ENCODE measurements at places on chromosomes 1 and 21.

- DNase-seq, result no peak
These were observed 43.2 kb downstream of the DSTYK start for GRCh38 chr1:205168291-205168690.

DNA sequence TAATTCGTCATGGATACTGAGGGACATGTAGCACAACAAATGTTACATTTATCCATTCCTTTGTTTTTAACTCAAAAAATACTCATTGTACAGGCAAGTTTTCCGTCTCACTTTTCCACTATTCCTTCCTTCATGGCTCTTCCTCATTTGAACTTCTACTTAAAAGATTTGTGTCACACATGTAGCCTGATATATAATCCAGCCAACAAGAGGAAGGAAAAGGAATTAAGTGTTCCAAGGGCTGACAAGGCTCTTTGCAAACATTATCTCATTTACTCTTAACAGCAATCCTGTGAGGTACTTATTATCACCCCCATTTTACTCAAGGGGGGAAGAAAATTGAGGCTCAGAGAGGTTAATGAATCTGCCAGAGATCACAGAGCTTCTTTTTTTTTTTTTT lies 22.9 kb downstream of the CD244 start:
- no peak for DNase-seq

- no peak for DNase-seq
These were observed 17.4 kb downstream of the KIAA0319L start for GRCh38 chr1:35539824-35540261.

- peak; percentile 77 for DNase-seq
These were observed 26.5 kb downstream of the DMRTB1 start for GRCh38 chr1:53485478-53486394.

- DNase-seq, result no peak
These were observed 84.3 kb downstream of the UBIAD1 start for GRCh38 chr1:11357276-11357675.

DNA sequence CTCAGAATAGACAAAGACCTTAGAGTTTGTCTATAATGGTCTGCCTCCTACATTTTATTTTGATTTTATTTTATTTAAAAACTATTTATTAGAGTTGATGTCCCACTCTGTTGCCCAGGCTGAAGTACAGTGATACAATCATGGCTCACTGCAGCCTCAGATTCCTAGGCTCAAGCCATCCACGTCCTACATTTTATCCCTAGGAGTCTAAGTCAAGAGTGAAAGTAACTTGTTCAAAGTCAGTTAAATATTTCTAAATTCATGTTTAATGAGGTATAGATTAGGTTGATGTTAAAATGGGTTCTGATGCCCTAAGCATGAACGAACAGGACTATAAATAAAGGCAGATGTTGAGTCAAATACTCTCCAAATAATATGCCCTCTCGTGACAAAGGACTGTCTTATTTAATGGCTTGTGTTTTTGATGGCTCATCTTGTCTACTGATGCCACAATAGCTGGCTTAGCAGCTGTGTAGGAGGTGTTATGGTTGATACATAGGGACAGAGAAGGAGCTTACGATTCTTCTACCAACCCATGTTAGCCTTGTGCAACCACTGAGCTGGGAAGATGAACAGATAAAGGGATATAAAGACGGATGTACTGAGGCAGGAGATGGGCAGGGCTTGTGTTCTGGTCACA lies 66.0 kb upstream of the CR1L start:
- DNase-seq, result no peak

DNA sequence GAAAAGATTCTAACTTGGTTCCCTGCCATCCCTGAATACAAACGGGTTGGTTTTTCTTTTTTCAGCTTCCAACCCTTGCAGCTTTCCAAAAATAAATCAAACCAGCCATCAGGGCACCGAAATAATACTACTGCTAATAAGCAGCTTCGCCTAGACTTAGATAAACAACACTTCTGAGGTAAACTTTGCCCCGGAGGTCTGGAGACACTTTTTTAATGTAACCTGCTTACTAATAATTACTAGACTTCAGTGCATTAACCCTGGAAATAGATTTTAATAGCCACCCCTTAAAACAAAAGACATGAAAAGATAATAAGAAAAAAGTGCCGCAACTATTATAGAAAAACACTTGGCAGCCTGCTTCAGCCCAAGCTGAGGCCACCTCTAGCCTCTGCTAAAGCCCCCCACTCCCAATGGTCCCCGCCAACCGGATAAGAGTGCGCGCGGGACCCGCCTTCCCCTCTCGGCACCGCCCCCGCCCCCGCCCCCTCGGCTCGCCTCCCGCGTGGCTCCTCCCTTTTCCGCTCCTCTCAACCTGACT lies 405 bp upstream of the GADD45A start:
- no peak for DNase-seq

- DNase-seq, result no peak
These were observed 56.7 kb downstream of the MRPL39 start for GRCh38 chr21:25550352-25551120.

DNA sequence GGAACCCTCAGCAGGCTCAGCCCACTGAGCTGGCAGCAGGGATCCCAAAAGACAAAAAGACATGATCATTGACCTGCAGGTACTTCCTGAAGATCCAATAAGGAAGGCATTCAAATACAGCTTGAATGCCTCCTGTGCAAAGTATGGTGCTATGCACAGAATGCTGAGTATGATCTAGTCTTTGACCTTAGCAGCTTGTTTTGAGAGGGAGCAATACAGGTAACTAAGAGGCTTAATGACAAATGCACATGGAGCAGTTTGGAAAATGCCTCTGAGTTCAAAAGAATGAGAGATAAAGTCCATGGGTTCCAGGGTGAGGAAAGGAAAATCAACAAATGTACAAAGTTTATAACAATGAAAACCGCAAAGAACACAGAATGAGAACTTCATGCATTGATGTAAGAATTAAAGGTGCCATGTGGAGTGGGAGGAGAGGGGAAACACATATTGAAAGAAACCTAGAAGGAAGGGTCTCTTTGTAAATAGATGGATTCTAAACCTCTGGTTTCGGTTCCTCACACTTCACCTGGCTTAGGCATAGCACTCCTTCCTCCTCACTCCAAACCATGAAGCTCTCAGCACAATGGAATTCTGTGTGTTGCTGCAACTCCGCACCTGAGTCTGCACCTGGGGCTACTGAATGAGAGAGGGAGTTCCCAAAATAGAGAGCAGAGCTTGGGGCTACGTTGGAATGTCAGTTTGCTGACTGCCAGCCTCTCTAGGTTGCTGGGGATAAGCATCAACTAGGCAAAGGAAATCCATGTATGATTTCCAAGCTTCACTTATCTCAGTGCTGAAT lies 77.6 kb downstream of the PLXNA2 start:
- no peak for DNase-seq

- DNase-seq, result no peak
These were observed 109.6 kb downstream of the VPS13D start for GRCh38 chr1:12339396-12339795.

DNA sequence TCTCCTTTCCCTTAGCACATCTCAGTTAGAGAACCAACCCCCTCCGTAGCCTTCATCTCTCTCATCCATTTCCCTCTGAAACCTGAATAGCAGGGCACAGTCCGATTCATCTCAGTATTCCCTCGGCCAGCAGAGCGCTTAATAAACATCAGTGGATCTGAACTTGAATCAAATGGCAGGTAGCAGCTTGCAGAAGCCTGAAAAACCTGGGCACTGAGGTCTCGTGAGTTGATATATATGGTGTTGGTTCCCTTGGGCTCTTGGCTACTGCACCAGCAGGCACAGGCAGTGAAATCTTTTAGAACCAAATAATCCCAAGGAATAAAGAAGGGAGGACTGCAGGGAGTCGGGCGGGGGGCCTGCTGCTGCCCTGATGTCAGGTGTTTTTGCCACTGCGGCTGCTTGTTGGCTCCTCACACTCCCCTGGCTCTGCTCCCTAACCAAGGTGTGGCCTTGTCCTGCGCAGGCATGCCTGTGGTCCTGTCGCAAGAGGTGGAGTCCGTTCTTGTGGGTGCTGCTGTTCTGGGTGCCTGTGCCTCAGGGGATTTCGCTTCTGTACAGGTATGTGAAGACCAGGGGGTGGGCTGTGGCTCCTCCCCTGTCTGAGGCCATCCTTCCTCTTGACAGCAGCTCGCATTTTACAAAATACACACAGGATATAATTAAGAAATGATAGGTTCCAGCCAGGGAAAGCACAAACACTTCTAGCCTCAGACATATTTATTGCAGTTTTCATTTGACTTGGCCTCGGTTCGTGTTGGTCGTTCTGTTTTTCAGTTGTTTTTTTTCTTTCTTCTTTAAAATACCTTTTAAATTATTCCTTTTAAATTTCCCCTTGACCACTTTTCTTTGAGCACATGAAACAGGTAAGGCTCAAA lies 140.9 kb upstream of the HOOK1 start:
- DNase-seq, result peak; percentile 44

DNA sequence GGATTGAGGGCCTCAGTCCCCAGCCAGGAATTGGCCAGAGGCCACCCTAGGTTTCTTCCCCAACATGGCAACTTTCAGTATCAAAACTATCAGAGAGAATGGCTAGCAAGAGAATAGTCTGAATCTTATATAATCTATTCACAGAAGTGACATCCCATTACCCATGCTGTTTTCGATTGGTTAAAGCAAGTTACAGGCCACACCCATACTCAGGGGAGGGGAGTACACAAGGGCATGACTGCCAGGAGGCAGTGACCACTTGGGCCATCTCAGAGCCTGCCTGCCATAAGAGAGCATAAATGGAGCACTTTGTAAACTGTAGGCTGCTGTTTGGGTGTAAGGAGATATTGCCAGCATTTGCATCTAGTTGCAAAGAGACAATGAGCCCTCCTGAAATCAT lies 65.4 kb downstream of the FAM163A start:
- no peak for DNase-seq

GRCh38 chr1:184418652-184419349 lies 32.0 kb downstream of the C1orf21 start:
- DNase-seq, result no peak

GRCh38 chr1:198713081-198713480 lies 74.2 kb downstream of the PTPRC start:
- no peak for DNase-seq

- no peak for DNase-seq
These were observed 4.5 kb downstream of the TRMT1L start for GRCh38 chr1:185152187-185152767.

DNA sequence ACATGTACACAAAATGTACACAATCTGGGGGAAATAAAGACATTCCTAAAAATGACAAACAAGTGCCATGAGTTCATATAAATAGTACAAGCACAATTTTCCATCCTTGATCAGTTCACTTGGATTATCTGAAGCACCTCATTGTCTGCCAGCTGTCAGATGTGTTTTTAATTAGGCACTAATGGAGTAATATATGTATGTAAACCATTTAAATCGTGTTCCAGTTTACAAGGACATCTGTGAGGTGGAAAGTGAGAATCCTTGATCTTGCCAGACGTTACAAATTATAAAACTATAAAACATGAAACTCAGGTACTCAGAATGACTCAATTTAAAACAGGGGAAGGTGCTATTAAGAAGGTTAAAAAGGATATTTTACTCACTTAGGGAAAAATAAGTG lies 1312.2 kb downstream of the PLA2G4A start:
- no peak for DNase-seq

GRCh38 chr21:42988236-42988965 lies 14.0 kb downstream of the PKNOX1 start:
- DNase-seq, result no peak

DNA sequence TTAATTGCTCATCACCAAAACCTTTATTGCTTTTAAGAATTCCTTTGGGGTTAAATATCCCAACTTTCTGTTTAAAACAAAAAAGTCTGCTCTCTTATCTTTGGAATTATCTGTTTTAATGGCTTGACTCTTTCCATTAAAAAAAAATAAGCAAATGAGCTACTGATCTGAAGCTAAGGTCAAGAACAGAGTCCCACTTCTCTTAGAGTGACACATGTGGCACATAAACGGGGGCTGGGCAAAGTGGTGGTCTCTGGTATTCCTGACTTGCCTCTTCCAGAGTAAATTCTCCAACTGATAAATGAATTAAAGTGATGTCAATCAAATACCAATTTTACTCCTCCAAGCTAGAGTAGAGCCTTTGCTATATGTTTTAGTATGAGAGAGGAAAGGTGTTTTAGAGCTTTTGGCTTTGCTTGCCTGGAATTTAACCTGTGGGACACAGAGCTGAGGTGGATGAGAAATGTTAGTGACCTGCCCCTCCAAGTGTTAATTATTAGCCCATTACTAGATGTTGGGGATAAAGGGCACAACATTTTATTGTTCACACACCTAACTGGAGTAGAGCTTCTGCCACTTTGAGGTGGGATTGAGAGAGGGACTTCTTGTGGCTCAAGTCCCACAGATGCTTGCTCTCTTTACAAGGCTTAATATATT lies 864.0 kb downstream of the LRRIQ3 start:
- DNase-seq, result no peak

DNA sequence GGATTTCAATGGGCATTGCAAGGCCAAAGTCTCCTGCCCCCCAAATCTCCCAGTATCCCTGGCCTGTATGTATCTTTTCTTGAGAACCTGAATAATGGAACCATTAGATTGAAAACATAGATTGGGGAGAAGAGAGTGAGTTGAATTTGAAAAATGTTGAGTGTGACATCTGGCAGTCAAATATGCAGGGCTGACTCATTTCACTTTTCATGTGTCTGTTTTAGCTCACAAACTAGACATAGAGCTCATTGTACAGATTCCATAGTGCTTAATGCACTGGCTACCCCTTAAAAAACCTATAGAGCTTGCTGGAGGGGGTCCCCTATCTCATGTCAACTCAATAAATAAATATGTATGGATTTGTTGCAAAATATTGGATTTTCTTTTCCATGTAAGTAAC lies 30.8 kb downstream of the DDR2 start:
- no peak for DNase-seq

GRCh38 chr1:70429219-70429618 lies 18.2 kb downstream of the CTH start:
- no peak for DNase-seq

- no peak for DNase-seq
These were observed 22.2 kb downstream of the PSMG1 start for GRCh38 chr21:39161064-39161463.

DNA sequence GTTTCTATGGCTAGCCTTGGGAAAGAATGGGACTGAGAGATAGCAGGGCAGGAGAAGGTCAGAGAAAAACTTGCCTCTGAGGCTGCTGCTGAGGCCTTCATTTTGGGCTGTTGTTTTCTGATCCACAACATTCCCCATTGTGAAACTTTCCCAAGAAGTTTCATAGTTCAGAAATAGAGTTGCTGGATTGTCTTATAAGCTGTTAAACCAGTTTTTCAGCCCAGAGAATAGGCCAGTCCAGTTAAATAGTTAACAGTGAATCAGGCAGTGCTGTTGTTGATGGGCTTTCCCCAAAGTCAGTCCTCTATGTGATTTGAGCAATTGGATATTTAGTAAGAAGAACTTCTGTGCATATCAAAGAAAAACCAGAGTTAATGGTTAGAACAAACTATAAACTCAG lies 77.0 kb downstream of the C21orf91 start:
- DNase-seq, result no peak
